Cerebellar nuclear complex (tissue), 1 donor: ENCODE measurements at places on chromosomes 6 and 20.

DNA sequence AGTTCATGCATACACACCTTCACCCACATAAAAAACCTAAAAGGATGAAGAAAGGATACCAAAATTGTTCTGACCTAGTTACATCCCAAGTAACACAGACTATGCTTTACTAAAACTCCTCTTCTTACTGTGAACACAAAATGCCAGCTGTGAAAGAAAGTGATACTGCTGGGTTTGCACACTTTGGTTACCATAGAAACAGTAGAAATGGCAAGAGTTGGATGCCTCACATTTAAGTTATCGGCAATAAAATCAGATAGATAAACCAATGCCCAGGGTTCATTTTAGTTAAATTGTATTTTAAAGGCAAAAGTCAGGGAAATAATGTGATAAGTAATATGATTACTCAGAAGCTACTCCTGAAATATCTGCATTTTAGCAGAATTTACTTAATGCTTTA lies 161.9 kb downstream of the CDK19 start:
- no peak for DNase-seq

DNA sequence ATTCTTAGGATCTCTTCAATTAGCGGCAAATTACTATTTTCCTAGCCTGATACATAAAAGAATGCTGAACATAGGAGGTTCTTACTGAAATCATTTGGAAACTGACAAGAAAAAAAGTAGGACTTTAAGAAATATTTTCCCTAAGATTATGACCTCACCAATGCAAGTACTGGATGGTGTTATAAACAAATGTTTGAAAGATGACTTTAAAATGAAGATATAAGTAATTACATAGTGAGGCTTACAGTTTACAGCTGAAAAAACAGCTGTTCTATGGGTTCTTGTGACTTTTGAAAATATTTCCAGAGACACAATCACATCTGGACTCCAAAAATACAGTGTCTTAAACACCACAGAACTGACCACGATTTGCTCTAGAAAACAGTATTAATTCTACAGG lies 64.9 kb downstream of the ADAT2 start:
- DNase-seq, result no peak

- no peak for DNase-seq
Observed at GRCh38 chr20:62570897-62571668, 71.2 kb upstream of the SLCO4A1 start.

DNA sequence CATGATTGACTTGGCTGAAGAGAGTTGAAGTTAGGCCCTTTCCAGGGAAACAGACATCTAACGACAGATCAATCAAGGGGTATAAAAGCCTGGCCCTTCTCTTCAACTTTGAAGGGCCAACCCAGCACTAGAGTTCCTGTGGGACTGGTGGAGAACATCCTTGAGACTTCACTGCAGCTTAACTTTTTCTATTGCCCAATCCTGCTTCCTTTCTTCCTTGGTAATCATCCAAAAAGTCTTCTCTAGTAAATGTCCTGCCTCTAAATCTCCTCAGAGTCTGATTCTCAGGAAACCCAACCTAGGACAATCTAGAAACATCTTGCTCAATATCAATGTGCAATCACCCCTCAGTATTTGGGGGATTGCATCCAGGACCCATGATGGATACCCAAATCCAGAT lies 1.9 kb downstream of the MKKS start:
- DNase-seq, result no peak

DNA sequence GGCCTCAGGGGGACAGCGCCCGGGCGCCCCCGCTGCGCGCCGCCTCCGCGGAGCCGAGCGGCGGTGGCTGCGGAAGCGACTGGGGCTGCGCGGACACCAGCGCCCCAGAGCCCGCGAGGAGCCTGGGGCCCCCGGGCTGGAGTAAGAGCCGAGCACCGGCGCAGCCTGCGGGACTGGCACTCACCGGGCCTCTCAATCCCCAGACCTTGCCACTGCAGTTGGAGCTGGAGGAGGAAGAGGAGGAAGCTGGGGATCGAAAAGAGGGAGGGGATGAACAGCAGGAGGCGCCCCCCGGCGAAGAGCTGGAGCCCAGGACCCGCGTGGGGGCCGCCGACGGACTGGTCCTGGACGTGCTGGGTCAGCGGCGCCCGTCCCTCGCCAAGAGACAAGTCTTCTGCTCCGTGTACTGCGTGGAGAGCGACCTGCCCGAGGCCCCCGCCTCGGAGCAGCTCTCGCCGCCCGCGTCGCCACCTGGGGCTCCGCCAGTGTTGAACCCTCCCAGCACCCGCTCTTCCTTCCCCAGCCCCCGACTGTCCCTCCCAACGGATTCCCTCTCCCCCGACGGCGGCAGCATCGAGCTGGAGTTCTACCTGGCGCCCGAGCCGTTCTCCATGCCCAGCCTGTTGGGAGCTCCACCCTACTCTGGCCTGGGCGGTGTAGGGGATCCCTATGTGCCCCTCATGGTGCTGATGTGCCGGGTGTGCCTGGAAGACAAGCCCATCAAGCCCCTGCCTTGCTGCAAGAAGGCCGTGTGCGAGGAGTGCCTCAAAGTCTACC lies 590 bp downstream of the RNF217 start:
- no peak for DNase-seq

DNA sequence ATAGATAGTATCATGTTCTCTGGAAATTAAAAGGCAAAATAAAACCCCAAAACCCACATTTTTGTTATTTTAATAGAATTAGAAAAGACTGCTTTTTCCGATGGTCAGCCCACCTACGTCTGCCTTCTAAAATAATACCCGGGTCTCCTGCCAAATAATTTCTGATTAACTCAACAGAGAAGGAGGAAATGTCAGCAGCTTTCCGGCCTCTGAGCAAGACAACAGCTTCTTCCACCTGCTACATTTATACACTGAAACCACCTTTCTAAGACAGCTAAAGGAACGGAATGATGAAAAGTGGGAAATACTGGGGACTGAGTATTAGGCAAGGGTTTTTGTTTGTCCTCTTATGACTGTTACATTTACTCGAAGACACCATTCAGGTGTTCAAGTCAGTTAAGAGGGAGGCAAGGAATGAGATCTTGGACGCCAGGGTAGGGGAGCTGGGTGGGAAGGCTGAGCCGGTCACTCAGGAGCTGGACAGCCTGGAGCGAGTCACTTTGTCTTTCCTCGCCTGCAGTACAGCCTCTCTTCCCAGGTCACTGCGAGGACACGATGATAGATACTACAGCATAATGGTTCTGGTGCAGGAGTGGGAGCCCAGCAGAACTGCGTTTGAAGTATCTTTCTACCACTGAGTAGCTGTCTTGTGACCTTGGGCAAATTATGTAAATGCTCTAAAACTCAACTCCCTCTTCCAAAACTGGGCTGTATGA lies 96.3 kb upstream of the QKI start:
- no peak for DNase-seq

- no peak for DNase-seq
Observed at GRCh38 chr20:46775806-46776205, 66.4 kb downstream of the SLC2A10 start.

DNA sequence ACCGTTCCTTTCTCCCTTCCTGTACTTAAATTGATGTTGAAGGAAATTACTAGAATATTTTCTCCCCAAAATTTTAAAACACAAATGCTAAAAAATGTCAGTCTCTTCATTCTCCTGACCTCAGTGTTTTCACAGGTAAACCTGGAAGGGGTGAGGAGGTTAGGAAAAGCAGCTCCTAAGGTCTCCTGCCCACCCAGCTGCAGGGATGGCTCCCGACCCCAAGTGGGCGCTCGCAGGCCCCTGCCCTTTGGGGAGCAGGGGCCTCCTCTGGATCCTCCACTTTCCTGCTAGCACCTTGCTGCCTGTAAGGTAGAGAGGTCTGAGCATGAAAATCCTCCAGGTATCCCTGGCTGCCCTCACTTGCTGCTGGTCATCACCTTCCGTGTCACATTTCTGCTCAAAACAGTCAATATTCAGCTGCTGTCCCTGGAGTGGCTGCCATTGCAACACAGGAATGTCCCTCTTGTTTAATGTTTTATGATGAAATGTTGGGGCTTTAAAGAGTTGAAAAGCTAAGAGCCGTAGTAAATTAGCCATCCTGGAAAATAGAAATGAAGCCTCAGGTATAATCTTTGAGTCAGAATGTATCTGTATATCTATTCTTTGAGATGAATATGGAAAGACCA lies 10.9 kb upstream of the HSP90AB1 start:
- DNase-seq, result no peak

DNA sequence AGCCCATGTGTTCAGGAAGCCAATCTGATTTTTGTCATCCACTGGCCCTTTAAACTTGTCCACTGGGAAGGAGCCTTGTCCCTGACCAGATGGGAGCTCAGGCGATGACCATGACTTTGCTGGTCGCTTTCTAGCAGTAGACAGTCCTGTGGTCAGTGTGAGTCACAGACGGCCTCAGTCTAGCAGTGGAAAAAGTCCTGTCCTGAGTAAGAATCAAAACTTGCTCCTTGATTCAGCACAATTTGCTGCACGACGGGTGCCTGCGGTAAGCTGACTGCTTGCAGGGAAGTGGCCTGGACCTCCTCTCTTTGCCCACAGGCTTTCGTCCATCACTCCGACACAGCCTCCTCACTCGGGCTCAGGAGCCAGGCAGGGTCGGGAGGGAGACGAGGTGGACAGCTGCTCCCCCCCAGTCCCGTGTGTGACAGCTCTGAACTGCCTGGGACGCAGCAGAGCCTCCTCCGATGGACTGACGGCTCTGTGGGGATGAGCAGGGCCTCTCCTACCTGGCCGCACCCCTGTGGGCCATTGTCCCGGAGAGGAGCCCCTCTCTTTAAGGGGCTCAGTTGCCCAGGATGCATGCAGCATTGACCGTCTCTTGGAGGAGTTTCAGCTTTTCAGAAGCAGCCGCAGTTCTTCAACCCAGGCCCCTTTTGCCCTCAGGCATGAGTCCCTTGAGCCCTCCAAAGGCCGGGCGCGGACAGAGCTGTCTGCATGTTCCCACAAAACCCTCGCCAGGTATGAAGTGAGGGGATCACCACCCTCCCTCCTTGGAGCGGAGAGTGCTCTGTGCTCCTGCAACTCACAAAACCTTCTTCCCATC lies 209.2 kb downstream of the ANKRD60 start:
- DNase-seq, result no peak

- no peak for DNase-seq
Observed at GRCh38 chr6:166499350-166500163, 86.9 kb downstream of the RAMACL start.

DNA sequence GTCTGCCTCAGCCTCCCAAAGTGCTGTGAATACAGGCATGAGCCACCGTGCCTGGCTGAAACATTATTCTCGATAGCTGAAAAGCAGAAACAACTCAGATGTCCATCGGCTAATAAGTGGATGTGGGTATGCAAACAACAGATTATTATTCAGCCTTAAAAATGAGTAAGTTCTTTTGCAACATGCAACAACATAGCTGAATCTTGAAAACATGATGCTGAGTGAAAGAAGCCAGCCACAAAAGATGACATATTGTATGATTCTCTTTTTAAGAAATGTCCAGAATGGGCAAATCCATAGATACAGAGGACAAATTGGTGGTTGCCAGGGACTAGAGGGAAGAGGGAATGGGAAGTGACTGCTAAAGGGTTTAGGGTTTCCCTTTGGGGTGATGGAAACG lies 61.7 kb downstream of the RIOK1 start:
- no peak for DNase-seq

- no peak for DNase-seq
Observed at GRCh38 chr6:161164182-161164625, 109.7 kb downstream of the AGPAT4 start.

DNA sequence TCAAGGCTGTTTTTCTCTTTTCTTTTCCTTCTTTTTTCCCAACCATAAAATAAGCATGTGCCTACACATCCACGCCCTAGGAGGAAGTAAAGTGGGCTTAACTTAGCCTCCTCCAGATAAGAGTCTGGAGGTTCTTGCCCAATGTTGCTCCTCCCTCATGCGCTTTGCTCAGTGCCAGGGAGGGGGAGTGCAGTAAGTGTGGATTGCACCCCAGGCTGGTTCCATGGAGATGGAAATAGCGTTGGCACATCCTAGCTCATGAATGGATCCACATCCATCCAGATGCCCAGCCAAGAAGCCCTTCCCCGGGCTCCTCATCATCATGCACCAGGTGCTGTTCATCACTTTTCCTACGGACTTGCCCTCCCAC lies 58.2 kb downstream of the NEDD9 start:
- DNase-seq, result no peak

DNA sequence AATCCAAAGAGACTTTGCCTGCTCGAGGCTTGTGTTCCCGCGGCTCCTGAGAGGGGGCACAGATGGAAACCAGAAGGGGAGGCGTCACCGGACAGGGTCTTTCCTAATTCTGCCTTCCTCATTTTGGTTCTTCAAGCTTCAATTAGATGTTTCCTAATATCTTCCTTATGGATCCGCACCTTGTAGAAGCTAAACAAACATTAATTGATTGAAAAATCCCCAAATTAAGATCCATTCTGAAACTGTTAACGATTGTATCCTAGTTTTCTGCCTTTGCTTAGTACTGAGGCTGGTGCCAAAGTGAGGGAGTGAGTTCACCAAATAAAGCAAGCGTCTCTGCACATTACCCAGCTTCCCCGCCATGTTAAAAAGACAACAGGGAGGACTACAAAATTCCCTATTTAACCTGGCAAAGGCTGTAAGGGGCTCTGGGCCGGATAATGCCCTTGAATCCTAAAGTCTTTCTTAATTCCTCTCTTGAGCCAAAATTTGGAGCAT lies 123.2 kb downstream of the GPX5 start:
- DNase-seq, result no peak

DNA sequence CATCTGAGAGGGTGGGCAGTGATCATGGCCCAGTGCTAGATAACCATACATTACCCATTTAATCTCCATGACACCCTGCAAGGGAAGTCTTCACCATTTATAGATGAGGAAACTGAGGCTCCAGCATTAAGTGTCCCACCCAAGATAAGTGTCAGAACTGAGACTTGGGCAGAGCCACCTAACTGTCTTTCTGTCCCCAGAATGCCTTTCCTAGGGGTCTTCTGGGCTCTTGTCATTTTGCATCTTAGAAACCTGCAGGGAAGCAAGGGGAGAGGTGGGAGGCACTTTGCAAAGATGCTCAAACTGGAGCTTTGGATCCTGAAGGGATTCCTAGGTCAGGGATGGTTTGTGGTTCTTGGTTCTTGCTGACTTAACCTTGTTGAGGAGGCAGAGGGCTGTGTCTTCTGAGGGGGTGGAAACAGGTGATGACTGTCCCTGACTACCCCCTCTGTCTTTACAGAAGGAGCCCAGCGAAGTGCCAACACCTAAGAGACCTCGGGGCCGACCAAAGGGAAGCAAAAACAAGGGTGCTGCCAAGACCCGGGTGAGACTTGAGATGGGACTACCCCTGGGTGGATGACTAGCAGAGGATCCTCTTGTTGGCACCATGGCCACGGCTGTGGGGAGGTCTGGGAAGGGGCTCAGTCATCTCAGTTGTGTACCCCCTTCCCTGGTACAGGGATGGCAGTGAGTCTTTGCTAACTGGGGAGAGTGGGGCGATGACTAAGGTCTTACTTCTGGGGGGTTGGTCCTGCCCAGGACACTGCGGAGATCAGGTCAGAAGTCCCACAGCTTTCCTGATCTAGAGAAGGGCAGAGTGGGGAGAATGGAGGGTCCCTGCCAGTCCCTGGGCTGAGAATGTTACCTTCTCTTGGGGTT lies 5.8 kb downstream of the HMGA1 start:
- no peak for DNase-seq

- no peak for DNase-seq
Observed at GRCh38 chr20:41247523-41248367, 69.8 kb downstream of the ZHX3 start.

GRCh38 chr20:48149902-48150301 lies 364.6 kb upstream of the SULF2 start:
- DNase-seq, result no peak
